ENCODE measurements at places on chromosomes 4 and X.
A peak's percentile ranks its signal among the peaks of the same experiment; 100 is the strongest.

GRCh38 chr4:69764311-69764710 lies 3.9 kb upstream of the SULT1B1 start:
- no peaks in the 10 kb centered on the region for H3K27me3 ChIP-seq
- H3K36me3 ChIP-seq: no peaks in the 10 kb centered on the region
- no peak overlapping the region for H3K4me3 ChIP-seq
- no peak for DNase-seq

GRCh38 chr4:185384930-185385331 lies 10.8 kb downstream of the LRP2BP start:
- H3K4me3 ChIP-seq: no peak overlapping the region
- H3K36me3 ChIP-seq: peaks cover 7% of the 10 kb centered on the region
- DNase-seq: no peak
- no peak overlapping the region for H3K27ac ChIP-seq

- H3K36me3 ChIP-seq: peaks cover 39% of the 10 kb centered on the region
- no peaks in the 10 kb centered on the region for H3K27me3 ChIP-seq
- H3K4me3 ChIP-seq: no peak overlapping the region
- H3K27ac ChIP-seq: no peak overlapping the region
- DNase-seq: no peak
- H3K4me1 ChIP-seq: no peaks in the 10 kb centered on the region
Measured at GRCh38 chrX:66232296-66232695, 68.2 kb downstream of the HEPH start.

GRCh38 chr4:129282293-129282692 lies 186.3 kb downstream of the C4orf33 start:
- no peaks in the 10 kb centered on the region for H3K36me3 ChIP-seq
- no peak overlapping the region for H3K4me3 ChIP-seq
- no peak for DNase-seq
- no peak overlapping the region for H3K27ac ChIP-seq

DNA sequence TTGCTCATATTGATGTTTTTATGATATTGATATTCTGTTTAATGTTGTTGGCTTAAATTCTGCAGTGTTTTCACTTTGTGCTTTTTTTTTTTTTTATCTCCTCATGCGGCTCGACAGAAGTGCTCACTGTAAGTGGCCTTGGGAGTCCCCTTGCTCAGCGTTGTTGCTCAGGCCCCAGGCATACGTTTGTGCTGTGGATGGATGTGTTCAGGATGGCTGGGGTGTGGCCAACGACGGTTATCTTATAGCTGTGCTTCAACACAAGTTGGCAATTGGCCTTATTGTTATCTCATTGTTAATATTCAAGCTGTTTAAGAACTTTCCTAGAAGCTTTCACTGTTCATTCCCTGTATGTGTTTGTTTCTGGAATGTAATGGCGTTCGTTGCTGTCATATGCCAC lies 36.4 kb upstream of the CLCN4 start:
- peaks cover 58% of the 10 kb centered on the region for H3K36me3 ChIP-seq
- no peaks in the 10 kb centered on the region for H3K27me3 ChIP-seq
- H3K4me3 ChIP-seq: no peak overlapping the region
- no peak overlapping the region for H3K27ac ChIP-seq
- no peak for DNase-seq

- H3K27me3 ChIP-seq: no peaks in the 10 kb centered on the region
- H3K27ac ChIP-seq: peak overlapping the region; percentile 39
- peaks cover 21% of the 10 kb centered on the region for H3K36me3 ChIP-seq
Measured at GRCh38 chr4:168863719-168864647, 146.1 kb downstream of the CBR4 start.

- no peaks in the 10 kb centered on the region for H3K36me3 ChIP-seq
- H3K27ac ChIP-seq: no peak overlapping the region
- peaks cover 31% of the 10 kb centered on the region for H3K4me1 ChIP-seq
- no peaks in the 10 kb centered on the region for H3K27me3 ChIP-seq
Measured at GRCh38 chr4:169063441-169063840, 53.4 kb upstream of the CBR4 start.

GRCh38 chrX:107442914-107443527 lies 6.4 kb upstream of the FRMPD3 start:
- H3K27ac ChIP-seq: no peak overlapping the region
- H3K36me3 ChIP-seq: no peaks in the 10 kb centered on the region
- DNase-seq: no peak
- H3K4me3 ChIP-seq: no peak overlapping the region
- peaks cover 7% of the 10 kb centered on the region for H3K4me1 ChIP-seq

- H3K36me3 ChIP-seq: no peaks in the 10 kb centered on the region
- H3K4me3 ChIP-seq: no peak overlapping the region
- H3K27ac ChIP-seq: no peak overlapping the region
- DNase-seq: no peak
Measured at GRCh38 chrX:12989461-12989860, 14.6 kb downstream of the TMSB4X start.

DNA sequence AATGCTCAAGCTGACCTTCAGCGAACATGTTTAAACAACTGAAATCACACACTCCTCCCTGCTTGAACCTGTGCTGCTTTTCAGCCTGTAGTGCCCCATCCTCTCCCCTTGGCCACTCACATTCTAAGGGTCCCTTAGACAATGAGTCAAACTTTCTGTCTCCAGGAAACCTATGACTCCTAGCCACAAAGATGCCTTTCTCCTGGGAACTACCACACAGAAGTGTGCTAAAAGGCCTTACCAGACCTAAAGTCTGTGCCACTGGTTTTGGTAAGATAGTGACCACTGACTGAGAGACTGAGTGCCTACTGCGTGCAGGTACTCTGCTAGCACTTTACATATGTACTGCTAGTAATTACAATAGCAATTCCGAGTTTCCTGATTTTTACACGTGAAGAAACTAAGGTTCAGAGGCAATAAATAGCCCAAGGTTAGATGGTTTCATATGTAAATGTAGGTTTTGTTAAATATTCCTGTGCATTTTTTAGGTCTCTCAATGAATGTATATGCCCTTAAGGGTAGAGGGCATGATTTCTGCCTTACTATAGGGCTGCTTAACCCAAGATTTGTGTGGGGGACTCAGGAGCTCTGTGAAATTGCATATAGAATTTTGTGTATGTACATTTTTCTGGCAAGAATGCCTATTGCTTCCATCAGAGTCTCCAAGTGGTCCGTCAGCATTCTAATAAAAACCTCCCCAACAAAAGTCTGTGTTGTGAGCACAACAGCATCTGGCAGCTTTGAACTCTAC lies 71.1 kb downstream of the NSG1 start:
- peaks cover 21% of the 10 kb centered on the region for H3K36me3 ChIP-seq
- no peak for DNase-seq

DNA sequence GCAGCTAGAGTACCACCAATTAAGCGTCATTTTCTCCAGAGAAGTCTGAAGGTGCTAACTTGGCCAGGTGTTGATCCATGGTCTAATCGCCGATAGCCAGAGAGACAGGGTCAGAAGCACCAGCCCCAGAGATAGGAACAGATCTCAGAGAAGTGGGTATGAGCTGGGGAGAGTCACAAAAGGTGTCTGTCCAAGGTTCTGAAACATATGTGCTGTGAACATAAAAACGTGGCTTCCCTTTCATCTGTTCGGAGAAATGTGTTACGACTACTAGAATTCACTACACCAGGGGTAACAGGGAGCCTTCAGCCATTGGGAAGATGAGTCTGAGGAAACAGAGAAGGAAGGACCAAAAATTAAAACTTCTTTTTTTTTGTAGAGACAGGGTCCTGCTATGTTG lies 91.3 kb downstream of the FBXL5 start:
- peaks cover 2% of the 10 kb centered on the region for H3K4me1 ChIP-seq
- H3K27ac ChIP-seq: no peak overlapping the region
- H3K36me3 ChIP-seq: peaks cover 52% of the 10 kb centered on the region
- no peak overlapping the region for H3K4me3 ChIP-seq
- no peak for DNase-seq

- H3K27ac ChIP-seq: no peak overlapping the region
- H3K27me3 ChIP-seq: no peaks in the 10 kb centered on the region
- H3K4me1 ChIP-seq: peaks cover 6% of the 10 kb centered on the region
- H3K4me3 ChIP-seq: no peak overlapping the region
- H3K36me3 ChIP-seq: no peaks in the 10 kb centered on the region
- no peak for DNase-seq
Measured at GRCh38 chr4:153420361-153420760, 45.8 kb upstream of the TMEM131L start.

DNA sequence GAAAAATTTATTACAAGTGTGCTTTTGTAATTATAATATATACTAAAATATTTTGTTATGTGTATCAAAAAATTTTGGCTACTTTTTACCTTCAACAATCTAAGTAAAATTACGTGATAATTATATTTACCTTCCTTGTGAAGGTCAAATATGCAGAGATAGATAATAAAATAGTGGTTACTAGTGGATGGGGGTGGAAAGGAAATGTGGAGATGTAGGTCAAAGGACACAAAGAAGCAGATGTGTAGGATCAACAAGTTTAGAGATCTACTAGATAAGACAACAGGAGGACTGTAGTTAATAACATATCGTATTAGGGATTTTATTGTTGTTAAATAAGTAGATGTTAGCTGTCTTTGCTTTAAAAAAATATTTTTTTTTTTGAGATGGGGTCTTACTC lies 21.3 kb downstream of the HERC5 start:
- H3K27ac ChIP-seq: no peak overlapping the region
- H3K27me3 ChIP-seq: no peaks in the 10 kb centered on the region
- peaks cover 9% of the 10 kb centered on the region for H3K4me1 ChIP-seq
- H3K4me3 ChIP-seq: no peak overlapping the region
- H3K36me3 ChIP-seq: no peaks in the 10 kb centered on the region
- no peak for DNase-seq

DNA sequence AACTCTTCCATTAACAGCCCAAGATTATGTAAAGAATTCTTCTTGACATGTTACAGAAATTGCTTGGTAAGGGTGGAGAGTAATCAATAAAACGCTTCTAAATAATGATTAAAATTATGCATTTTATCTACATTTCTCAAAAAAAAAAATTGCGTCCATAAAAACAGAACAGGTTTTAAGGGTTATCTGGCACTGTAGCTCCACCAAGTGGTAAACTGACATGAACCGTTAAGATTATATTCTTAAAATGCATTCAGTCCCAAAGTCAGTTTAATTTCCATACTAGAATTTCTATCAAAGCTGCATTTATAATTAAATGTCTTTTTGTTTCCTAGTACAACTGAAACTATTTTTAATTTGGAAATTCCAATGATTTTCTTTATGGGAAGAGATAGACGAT lies 214.0 kb upstream of the UGT8 start:
- DNase-seq: no peak
- H3K4me3 ChIP-seq: no peak overlapping the region
- no peaks in the 10 kb centered on the region for H3K4me1 ChIP-seq
- no peaks in the 10 kb centered on the region for H3K36me3 ChIP-seq

- no peaks in the 10 kb centered on the region for H3K27me3 ChIP-seq
- peaks cover 3% of the 10 kb centered on the region for H3K4me1 ChIP-seq
- H3K4me3 ChIP-seq: no peak overlapping the region
- no peak overlapping the region for H3K27ac ChIP-seq
- no peak for DNase-seq
Measured at GRCh38 chr4:171983935-171984805, 171.0 kb downstream of the GALNTL6 start.

DNA sequence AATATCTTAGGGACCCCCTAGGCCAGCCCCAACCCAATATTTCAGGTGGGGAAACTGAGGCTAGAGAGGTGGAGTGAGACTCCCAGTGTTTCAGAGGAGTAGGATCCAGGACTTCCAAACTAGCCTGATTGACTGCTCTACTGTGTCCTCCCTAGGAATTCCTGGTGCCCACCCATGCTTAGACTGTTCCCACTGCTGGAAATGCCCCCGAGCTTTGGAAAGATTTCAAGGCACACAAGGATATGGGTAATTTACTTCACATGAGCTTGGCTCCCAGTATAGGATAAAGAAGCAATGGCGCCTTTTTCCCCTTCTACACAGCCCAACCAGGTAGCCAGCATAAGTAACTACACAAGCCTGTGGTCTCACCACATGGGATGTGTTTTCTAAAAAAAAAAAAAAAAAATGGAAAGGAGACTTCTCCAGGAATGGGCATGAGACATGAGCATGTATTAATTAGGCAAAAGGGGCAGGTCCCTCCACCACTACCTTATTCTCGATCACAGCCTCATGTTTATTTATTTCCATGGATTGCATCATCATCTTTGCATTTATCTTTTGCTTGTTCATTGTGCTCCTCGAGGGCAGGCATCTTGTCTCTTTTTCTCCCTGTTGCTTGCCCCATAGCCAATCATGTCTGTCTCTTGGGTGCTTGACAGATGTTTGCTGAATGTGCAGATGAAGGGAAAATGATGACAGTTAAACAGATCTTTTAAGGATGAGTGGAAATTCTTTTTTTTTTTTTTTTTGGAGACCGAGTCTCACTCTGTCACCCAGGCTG lies 66.7 kb downstream of the DRD5 start:
- no peaks in the 10 kb centered on the region for H3K36me3 ChIP-seq
- DNase-seq: no peak
- peaks cover 1% of the 10 kb centered on the region for H3K27me3 ChIP-seq
- H3K4me3 ChIP-seq: no peak overlapping the region
- H3K4me1 ChIP-seq: no peaks in the 10 kb centered on the region
- H3K27ac ChIP-seq: no peak overlapping the region

- no peak overlapping the region for H3K4me3 ChIP-seq
- peaks cover 28% of the 10 kb centered on the region for H3K4me1 ChIP-seq
- no peak overlapping the region for H3K27ac ChIP-seq
Measured at GRCh38 chr4:78372355-78372988, 179.1 kb upstream of the ANXA3 start.

DNA sequence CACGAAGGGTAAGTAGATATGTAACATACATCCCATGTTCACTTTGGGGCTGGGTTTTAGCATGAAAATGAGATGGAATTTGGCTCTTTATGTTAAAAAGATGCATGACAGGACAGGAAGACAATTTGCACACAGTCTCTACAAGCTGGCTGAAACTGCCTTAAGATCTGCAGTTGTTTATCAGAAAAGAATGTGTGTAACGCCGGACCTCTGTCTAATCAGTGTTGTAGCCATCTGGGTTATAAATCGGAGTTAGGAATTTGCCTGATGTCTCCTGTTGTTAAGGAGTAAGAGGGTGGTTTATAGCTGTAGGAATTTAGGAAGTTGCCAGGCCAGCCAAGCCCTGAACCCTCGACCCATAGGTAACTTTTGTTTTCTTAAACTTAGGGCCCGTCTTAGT lies 562.9 kb upstream of the FAT1 start:
- H3K36me3 ChIP-seq: no peaks in the 10 kb centered on the region
- no peaks in the 10 kb centered on the region for H3K27me3 ChIP-seq
- H3K4me3 ChIP-seq: no peak overlapping the region
- no peak for DNase-seq
- H3K4me1 ChIP-seq: peaks cover 24% of the 10 kb centered on the region
- peak overlapping the region; percentile 85 for H3K27ac ChIP-seq

- no peaks in the 10 kb centered on the region for H3K27me3 ChIP-seq
- H3K36me3 ChIP-seq: peaks cover 6% of the 10 kb centered on the region
- H3K27ac ChIP-seq: peak overlapping the region; percentile 95
- peaks cover 35% of the 10 kb centered on the region for H3K4me1 ChIP-seq
Measured at GRCh38 chrX:24025741-24026403, 1.1 kb downstream of the KLHL15 start.
